ENCODE measurements at places on chromosomes 4 and X.

GRCh38 chrX:73812256-73812655 lies 249.3 kb downstream of the CHIC1 start:
- no peak for ATAC-seq

- ATAC-seq = no peak
These were observed 622.4 kb downstream of the BCOR start for GRCh38 chrX:39475372-39475771.

DNA sequence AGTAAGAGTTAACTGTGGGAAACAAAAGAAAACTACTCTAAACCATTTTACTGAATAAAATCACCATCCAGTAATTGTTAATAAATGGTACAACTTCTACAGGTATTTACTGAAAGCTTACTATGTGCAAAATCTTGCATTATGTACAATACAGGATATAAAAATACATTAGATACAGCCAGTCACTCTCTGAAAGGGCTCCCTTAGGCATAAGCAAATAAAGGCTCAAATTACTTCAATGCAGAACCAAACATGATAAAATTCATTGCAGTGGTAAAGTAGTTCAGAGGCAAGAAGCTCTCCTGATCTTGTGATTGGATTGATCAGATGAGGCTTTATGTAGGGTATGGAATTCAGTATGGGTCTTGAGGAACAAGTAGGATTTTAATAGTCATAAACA lies 100.2 kb downstream of the KLHL13 start:
- no peak for ATAC-seq

DNA sequence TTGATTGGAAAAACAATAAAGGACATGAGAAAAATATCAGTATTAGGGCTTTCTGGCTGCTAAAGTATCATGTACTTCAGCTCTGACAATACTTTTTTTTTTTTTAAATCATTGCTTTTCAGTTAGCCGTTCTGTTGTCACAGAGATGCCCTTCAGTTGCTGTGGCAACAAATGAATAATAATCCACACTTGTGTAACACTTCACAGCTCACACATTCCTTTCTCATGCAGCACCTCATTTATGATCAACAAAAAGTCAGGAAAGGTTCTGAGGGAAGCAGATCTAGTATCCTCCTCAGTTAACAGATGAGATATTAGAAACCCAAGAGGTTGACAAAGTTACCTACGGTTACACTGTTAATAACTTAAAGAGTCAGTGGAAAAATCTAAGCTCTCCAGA lies 444.2 kb upstream of the SLIT2 start:
- ATAC-seq = no peak

GRCh38 chrX:150847088-150847487 lies 51.4 kb downstream of the CD99L2 start:
- ATAC-seq = no peak

DNA sequence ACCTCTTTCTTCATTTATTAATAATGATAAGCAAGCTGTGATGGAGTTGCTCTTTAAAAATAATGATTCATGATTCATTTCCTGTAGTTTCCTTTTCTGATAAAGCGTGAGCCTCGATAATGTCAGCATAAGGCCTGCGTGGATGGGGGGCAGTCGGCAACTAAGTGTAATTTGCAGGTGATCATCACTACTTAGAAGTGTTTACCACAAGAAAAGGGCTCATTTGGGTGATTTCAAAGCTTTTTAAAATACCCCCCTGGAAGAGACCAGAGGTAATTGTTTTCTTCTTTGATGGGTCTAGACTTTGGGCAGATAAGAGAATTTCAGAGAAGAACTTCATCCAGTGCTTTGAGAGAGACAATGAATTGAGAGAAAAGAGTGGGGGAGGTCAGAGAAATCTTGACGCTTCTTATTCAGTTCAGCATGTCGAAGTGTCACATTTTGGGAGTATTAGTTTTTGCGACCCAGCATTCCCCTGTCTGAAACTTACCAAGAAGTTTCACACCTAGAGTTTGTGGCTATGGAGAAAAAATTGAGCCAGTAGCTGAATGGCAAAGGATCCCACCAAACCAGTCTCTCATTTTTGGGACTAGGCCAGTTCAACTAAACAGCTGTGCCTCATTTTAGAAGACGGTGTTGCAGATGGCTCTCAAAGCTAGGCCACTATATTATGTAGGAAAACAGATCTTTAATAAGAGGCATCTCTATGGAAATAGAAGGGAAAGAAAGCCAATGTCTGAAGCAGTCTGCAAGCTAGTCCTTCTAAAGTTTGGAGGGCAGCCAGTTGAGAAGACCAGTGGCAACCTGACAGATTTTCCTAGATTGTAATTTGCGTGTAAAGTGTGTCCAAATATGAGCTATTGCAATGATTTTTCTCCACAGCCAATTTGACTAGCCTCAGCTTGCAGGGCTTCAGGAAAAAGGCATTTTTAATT lies 171.0 kb upstream of the PPP1R2C start:
- peak; percentile 70 for ATAC-seq

GRCh38 chr4:121738780-121739535 lies 26.0 kb downstream of the SMIM43 start:
- ATAC-seq = no peak

DNA sequence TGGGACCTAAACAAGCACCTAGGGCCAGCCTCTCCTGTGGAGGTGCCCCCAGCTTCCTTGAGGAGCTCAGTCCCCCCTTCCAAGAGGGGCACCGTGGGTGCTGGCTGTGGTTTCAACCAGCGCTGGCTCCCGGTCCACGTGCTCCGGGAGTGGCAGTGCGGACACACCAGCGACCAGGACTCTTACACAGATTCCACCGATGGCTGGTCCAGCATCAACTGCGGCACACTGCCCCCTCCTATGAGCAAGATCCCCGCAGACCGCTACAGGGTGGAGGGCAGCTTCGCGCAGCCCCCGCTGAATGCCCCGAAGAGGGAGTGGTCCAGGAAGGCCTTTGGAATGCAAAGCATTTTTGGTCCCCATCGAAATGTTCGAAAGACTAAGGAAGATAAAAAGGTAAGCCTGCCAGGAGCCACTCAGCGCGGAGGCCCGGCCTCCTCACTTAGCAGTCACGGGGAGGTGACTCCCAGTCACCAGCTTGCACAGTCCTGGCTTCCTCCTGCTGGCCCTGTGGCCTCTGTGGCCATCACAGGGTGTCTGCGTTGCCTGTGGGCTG lies 24.9 kb downstream of the RGS12 start:
- no peak for ATAC-seq

GRCh38 chr4:43253541-43253940 lies 361.0 kb downstream of the GRXCR1 start:
- ATAC-seq = no peak

- ATAC-seq = no peak
These were observed 153.0 kb upstream of the SCML1 start for GRCh38 chrX:17584248-17584681.

GRCh38 chr4:148692242-148692641 lies 250.0 kb upstream of the NR3C2 start:
- ATAC-seq = no peak

- ATAC-seq = no peak
These were observed 222.5 kb upstream of the FAT1 start for GRCh38 chr4:186946136-186946535.

- no peak for ATAC-seq
These were observed 324.2 kb downstream of the TMA16 start for GRCh38 chr4:163818673-163819072.

GRCh38 chrX:35562395-35562794 lies 235.7 kb upstream of the MAGEB16 start:
- ATAC-seq = no peak

DNA sequence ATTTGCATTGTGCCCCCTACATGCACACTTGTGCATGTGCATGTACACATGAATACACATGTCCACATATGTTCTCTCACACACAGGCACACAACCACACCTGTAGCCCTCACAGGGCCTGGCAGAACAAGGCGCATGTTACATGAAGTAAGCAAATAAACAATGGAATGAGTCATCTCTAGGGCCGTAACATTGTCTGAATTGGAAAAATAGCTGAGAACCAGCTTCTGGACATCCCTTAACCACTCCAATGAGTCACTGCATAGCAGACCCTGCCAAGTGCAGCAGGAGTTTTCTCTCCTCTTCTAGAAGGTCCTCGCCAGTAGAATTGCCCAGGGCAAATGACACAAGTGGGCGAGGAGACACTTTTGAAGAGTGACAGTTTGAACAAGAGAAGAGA lies 66.1 kb downstream of the MAGEA10 start:
- no peak for ATAC-seq

DNA sequence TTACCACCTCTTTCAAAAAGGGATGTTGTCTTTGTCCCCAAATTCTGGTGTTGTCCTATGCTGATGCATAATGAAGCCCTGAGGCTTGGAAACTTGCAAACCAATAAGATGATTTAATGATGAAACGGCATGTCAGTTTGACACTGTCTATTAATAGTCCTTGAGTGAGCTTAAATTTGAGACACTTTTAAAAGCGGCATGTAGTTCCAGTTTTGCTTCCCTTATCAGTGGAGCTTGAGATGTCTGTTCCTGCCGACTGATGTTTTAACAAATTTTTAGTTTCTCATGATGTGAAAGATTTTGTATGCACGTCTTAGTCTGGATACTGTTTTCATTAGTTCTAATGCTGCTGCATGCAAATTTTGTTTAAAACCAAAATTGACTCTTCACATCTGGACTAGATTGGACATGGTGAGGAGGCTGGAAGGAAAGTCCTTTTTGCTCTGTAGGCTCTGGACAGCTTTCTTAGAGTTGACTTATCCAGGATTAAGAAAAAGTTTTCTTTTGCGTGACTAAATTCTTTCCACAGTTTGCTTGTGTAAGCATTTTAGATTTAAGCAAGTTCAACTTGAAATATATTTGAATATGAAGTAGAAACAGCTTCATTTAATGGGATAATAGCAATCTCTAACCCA lies 11.7 kb downstream of the C1GALT1C1 start:
- ATAC-seq = no peak

DNA sequence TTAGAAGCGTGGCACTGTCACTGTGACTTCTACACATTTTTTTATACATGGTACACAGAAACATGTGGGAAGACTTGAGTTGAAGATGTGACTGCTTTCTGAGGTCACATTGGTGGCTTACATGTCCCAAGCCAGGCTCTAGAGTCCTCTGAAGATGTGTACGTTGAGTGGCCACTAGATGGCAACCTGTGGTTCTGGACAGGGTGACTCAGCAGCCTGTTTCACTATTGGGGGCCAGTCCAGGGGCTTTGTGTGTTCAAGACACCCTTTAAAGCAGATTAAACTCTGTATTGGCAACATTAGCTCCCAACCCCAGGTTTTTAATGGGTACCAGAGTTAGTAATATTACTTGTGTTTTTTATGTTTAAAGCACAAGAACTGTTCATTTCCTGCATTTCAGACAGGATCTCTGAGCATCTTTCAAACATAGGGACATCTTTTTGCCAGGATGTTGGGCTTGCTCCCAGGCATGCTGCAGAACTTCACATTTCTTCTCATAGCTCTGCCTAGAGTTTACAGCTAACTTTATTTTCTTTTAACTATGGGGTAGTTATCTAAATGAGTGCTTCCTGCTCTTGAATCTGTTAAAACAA lies 53.0 kb downstream of the DCUN1D4 start:
- peak; percentile 96 for ATAC-seq

DNA sequence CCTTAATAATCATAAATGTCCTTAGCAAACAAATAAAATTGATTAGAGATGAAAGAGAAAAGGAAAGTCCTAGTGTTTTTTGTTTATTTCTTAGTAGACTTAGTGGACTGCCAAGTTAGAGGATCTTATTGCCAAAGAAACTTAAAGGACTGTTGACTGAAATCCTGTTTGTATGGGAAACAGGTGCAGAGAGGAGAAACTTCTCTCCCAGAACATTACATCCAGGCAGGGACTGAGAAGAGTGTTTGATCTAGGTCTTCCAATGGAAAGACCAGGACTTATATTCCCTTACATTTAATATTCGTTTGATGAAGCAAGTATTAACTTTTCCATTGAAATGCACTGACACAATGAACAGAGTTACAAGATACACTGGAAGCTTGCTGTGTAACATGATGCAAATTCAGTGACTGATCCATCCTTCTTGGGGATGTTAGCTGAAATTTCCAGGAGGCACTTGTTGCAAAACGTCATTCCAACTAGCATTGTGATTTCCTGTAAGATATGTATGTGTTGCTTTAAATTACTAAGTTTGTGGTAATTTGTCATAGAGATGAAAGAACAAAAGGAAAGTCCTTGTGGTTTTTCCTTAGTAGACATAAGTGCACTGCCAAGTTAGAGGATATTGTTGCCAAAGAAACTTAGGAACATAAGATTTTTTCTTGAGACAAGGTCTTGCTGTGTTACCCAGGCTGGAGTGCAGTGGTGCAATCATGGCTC lies 505.6 kb downstream of the STIM2 start:
- ATAC-seq = no peak

GRCh38 chr4:120611092-120611491 lies 311.4 kb downstream of the PRDM5 start:
- ATAC-seq = no peak

- peak; percentile 8 for ATAC-seq
These were observed 274.9 kb upstream of the GK2 start for GRCh38 chr4:79682801-79683530.

DNA sequence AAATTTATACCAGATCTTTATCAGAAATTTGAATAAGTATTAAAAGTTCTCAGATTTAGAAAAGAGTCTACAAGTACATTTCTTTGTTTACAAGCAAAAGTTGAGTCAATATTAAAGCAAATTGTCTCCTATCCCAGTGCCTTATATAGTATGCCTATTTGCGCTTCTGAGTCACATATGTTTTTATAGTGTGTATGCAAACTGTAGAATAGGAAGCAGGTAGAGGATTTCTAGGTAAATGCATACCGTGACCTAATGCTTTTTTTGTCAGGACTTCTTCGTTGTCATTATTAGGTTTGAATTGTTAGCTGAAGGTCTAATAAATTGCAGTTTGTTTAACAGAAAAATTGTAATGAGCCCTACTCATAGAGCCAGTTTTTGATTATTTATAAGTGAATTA lies 22.2 kb downstream of the CEP44 start:
- no peak for ATAC-seq

- ATAC-seq = peak; percentile 74
These were observed 82.0 kb upstream of the CLDN34 start for GRCh38 chrX:9885150-9885549.

- no peak for ATAC-seq
These were observed 113.8 kb upstream of the RBPJ start for GRCh38 chr4:26206999-26207398.

GRCh38 chrX:133850399-133850798 lies 135.0 kb downstream of the GPC3 start:
- ATAC-seq = no peak

GRCh38 chr4:96708766-96709165 lies 868.9 kb downstream of the PDHA2 start:
- ATAC-seq = no peak

DNA sequence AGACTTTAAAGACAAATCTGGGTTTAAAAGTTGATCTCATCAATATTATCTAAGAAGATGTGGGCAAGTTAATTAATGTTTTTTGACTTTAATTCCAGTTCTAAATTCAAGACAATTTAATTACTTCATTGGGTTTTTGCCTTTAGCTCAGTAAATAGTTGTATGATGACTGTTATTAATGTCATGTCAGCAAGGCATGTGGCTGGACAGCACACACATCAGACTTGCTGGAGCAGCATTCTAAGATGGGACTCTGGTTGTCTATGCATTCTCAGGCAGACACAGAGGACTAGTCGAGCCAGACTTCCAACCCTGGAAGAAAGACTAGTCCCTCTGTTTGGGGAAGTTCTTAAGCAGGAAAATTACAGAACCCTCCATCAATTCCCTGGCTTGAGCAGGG lies 180.7 kb upstream of the GK2 start:
- ATAC-seq = no peak

- ATAC-seq = no peak
These were observed 20.9 kb downstream of the ARSD start for GRCh38 chrX:2908125-2908685.

- ATAC-seq = no peak
These were observed 109.9 kb upstream of the PTPN13 start for GRCh38 chr4:86484241-86484640.

Measured in activated CD4-positive, CD25-positive, alpha-beta regulatory T cell treated with anti-CD3 and anti-CD28 coated beads, Interleukin-2, amount 50 U/mL, for 24 hours (primary cell).